GM13976 (cell line): ENCODE measurements at places on chromosomes 2 and 18.
A peak's percentile ranks its signal among the peaks of the same experiment; 100 is the strongest.

GRCh38 chr2:42895791-42896135, 103.4 kb upstream of the HAAO start:
- DNase-seq, result no peak

DNA sequence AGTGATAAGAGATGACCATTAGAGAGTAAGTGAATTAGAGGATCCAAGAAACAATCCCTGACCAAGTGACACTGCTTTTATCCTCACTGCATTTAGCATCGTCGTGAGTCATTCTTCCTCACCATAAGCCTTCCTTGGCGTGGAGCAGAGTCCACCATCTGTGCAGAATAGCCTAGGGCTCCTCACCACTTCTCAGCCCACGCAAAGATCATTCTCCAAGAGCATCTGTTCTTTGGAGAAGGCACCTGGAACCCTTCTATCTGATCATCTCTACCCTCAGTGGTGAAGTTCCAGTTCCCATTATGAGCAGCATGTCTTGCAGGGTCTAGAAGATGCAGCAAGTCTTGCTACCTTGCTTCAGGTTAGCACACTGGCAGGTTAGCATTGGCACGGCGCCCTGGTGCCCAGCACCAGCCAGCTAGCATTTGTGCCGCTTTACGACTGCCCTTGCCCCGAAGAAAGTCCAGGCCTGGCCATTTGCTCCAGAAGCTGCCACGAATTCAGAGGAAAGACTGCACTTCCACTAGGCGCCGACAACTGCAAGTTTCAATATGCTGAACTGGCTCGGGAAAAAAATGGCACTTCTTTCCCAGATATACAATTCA, 225.8 kb downstream of the TTC32 start:
- DNase-seq, result no peak

DNA sequence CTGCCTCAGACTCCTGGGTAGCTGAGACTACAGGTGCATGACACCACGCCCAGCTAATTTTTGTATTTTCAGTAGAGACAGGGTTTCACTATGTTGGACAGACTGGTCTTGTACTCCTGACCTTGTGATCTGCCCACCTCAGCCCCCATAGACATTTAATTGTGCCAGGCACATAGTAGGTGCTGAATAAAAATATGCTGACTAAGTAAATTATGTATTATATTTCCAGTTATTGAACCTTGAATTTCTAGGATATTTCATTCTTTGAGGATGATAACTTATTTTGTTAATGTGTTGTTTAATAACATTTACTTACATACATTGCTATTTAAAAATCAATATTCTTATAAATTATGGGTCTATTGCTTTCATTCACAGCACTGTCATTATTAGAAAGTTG, 190.4 kb upstream of the LRRTM4 start:
- DNase-seq, result no peak

GRCh38 chr2:24721470-24721869, 71.7 kb downstream of the PTRHD1 start:
- DNase-seq, result no peak

GRCh38 chr2:179898873-179899272, 37.5 kb upstream of the ZNF385B start:
- no peak for DNase-seq

DNA sequence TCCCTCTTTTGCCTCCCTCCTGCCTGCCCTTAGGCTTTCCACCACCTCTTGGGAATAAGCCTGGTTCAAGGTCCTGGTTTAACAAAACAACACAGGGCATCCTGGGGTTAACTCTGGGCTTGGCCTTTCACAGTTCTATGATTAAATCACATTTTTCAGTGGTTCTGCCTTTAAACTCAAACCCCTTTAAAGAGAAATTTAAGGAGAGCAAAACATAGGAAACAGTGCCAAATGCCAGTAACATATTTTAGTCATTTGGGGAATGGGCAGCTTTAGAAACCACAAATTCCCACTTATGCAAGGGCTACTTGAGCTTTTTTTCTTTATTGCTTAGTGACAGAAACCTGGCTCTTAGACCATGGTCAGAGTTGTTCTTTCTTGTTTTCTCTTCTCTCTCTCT, 112.2 kb upstream of the FZD5 start:
- DNase-seq, result no peak

DNA sequence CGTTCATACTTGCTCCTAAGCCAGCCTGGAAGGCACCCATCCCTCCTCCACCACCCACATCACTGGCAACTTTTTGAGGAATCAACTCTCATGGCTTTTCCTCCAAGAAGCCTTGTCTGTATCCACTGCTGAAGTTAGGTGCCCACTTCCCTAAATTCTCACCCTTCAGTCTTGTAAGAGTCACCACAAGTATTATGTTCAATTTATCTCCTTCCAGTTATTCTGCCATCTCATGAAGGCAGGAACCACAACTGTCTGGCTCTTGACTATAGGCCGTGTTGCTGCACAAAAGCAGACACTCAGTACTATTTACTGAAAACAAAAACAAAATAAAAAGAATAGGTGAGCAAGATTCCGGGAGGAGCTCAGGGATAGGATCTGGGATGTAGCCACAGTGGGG, 234.8 kb downstream of the CYRIA start:
- no peak for DNase-seq

DNA sequence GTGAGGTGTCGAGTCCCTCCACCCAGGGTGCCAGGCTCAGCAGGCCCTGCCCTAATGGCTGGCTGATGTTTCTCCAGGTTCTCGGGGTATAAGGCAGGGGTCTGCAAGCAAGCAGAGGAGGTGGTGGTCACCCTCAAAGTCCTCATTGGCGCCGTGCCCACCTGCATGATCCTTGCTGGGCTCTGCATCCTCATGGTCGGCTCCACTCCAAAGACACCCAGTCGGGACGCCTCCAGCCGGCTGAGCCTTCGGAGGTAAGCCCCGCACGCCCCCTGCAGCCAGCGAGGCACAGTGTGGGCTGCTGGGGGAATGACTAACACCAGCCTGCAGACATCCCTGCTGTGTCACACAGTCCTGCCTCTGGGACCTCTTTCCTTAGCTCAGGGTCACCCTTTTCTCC, 14.1 kb downstream of the MFSD2B start:
- no peak for DNase-seq

DNA sequence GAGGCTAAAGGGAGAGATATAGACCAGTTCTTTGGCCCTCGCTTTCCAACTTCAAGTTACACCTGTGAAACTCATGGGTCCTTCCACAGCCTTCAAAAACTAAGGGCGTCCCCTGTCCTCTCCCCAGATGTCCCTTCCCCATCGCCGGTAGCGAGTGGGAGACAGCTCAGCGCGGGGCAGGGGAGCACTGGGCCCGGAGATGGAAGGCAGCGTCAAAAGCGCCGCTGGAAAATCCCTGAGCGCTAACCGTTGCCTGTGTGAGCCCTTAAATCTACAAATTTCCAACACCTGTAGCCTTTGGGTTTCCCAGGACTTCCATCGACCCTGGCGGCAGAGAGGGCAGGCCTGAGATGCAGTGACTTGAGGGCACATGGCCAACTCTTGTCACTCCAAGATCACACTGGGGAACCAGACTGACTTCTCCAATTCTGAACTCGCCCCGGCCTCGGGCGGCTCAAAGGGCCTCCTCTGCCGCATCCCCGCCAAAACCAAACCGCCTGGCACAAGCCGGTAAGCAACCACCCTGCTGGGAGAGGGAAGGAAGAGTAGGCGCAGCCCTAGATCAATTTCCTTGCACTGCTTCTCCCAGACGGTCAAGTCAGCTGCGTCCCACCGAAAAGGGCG, 879 bp upstream of the EPAS1 start:
- peak; percentile 53 for DNase-seq

- no peak for DNase-seq
These were observed 356.2 kb upstream of the CHST9 start for GRCh38 chr18:27541293-27541692.

- DNase-seq, result no peak
These were observed 220.2 kb downstream of the PTPRM start for GRCh38 chr18:7787339-7787738.

- no peak for DNase-seq
These were observed 586.5 kb upstream of the NXPH2 start for GRCh38 chr2:139366681-139367080.

- DNase-seq, result peak; percentile 79
These were observed 12.2 kb downstream of the ARPC2 start for GRCh38 chr2:218229239-218229638.

- DNase-seq, result no peak
These were observed 18.6 kb upstream of the IL18R1 start for GRCh38 chr2:102337012-102337411.

GRCh38 chr2:142100139-142100873, 30.5 kb downstream of the LRP1B start:
- no peak for DNase-seq

DNA sequence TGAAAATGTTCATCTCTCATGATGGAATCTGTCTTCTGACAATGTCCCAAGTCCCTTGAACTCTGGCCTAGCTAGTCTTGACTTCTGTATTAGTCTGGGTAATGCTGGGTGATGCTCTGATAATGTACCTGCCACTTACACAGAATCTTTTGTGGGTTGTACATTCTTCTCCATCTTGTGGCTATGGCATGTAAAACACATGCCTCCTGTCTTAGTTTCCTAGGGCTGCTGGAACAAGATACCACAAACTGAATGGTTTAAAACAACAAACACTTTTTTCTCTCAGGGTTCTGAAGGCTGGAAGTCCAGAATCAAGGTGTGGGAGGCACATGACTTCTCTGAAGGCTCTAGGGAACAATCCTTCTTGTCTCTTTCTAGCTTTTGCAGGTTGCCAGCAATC, 57.1 kb downstream of the RAPGEF4 start:
- DNase-seq, result no peak

DNA sequence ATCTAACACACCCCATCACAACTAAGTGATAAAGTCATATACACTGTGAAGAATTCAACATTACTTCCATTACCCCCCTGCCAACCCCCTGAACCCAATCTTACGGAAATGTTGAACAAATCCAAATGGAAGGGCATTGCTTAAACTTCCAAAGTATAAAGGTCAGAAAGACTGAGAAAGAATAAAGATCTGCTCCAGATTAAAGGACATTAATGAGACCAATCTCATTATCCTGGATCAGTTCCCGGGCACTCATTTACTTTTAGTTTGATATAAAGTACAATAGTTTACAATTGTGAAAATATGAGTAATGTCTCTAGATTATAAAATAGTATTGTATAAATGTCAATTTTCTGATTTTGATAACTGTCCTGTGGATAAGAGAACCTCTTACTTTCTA, 229.4 kb downstream of the PID1 start:
- DNase-seq, result no peak

GRCh38 chr2:48856144-48856543, 100.6 kb upstream of the LHCGR start:
- no peak for DNase-seq

GRCh38 chr2:226408141-226408540, 391.5 kb downstream of the IRS1 start:
- no peak for DNase-seq

GRCh38 chr2:69618362-69618761, 25.2 kb downstream of the AAK1 start:
- DNase-seq, result no peak

- DNase-seq, result no peak
These were observed 293.6 kb upstream of the ATP5MC3 start for GRCh38 chr2:175475130-175475529.

- no peak for DNase-seq
These were observed 8.3 kb downstream of the TRIM54 start for GRCh38 chr2:27290549-27290948.

DNA sequence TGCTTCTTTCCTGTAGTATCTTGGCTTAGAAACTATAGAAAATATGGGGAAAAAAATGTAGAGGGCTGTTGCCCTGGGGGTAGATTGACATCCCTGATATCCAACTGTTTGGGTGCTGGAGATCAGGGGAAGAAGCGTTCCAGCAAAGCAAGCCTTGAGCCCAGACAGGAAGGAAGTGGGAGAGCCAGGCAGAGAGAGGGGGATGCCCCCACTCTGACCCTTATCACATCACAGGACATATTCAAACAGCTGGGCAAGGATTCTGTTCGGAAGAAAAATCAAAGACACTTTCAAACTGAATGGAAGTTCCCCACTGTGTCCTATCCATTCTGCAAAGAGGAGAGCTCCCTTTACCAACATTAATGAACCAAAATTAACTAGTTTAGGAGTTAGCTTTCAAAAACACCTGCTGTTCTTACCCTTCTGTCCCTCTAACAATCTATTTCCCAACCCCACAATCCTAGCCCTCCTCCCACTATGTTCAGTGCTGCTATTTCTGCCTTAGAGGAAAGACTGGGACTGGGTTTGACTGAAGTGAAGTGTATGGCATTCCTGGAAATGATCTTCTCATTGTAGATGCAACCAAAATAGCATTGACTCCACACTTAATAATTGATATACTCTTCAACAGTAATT, 16.9 kb upstream of the KCNG3 start:
- DNase-seq, result no peak

DNA sequence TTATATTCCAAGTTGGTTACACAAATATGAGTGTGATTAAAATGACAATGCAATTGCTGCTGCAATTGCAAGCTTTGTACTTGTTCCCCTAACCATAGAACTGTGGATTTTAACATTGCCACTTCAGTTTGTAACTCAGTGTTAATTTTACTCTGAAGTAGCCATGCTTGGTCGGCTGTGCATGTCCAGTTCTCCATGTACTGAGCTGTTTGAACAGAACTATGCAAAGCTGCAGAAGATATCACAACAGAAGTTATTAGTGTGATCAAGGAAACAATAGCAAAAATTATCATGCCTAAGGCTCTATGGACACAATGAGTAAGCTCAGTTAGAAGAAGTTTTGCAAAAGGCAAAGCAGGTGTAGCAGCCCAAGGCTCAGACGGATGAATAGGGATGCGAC, 45.3 kb downstream of the CXCR4 start:
- DNase-seq, result no peak

DNA sequence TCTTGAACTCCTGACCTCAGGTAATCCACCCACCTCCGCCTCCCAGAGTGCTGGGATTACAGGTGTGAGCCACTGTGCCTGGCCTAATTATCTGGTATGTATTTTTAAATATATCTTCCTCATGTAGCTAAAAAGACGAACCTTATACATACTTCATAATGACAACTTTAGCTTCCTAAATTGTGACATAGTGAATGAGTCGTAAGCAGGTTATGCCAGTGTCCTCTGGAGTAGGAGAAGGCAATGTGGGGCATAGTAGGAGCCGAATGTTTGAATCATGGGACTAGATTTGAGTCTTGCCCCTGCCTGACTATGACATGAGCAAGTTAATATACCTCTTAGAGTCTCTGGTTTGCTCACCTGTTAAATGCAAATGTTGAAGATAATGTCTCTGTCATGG, 95.8 kb upstream of the FOSL2 start:
- no peak for DNase-seq

DNA sequence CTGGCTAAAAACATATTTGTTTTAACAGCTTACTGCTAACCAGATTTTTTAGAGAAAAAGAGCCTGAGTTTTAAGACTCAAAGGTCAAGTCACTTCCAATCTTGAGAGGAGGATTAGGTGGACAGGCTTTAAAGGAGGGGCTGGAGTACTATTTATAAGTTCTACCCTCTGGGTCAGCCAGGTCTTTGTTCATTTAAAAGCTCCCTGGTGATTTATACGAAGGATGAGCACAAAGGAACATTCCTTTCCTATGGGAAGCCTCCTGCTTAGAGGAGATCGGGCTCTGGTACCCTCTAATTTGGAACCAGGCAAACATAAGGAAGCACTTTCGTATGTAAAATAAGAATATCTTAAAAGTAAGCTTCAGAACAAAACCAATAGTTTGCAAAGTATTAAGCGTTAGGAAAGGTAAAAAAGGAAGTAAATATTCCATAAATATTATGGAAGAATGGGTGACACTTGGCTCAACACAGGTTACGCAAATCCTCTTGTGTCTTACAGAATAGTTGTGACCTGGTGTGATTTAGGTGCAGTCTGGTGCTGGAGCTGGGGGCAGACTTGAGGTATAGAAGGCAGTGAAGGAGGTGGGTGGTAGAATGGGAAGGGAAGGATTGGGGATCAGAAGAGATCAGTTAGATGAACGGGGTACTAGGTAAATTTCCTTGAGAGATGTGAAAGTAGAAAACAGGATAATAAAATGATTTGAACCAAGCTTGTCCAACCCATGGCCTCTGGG, 35.6 kb downstream of the PDE6D start:
- no peak for DNase-seq
